ENCODE measurements at places on chromosomes 1 and 21.
A peak's percentile ranks its signal among the peaks of the same experiment; 100 is the strongest.

DNA sequence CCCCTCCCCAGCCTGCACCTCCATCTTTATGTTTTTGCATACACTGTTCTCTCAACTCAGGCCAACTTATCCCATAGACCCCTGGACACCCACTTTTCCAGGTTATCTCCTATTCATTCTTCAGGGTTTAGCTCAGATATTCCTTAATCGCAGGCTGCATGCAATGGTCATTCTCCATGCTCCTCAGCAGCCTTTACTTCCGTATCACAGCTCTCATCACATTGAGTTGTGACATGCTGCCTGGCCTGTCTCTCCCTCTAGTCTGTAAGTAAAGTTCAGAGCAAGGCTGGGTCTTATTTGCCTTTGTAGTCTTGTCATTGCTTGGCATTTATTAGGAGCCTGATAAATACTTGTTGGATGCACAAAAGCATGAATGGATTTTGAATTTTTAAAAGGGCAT is 6.9 kb downstream of the DNAJC6 start:
- no peak for DNase-seq

GRCh38 chr1:97877307-97877706 is 43.5 kb downstream of the DPYD start:
- DNase-seq: no peak

DNA sequence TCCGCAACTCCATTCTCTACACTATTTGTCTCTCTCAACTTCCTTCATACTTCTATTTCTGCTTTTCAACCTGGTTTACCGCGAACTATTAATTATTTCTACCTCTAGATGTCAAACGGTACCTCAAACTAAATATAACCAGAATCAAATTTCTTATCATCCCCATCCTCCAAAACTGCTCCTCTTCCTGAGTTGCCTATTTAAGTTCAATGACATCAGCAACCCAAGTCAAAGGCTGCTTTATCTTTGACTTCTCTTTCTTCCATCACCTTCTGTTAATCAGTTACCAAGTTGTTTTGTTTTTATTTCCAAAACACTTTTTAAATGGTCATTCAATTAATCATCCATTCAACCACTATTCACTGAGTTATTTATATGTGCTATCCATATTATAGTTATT is 171.9 kb downstream of the COL24A1 start:
- no peak for DNase-seq

DNA sequence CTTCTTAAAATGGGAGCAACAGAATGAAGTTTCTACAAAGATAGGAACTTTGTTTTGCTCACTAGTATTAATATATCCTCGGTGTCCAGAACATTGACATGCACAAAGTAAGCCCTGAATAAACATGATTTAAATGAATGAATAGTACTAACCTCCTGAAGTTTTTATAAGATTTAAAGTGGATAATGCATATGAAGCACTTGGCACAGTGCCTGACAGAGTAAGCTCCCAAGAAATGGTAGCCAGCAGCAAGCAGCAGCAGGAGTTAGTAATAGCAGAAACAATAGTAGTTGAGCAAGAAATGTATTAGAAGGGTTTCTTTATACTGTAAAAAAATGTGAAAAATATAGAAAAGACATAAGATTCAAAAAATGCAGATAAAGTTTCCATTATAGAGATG is 258.1 kb upstream of the C1orf87 start:
- DNase-seq: no peak

DNA sequence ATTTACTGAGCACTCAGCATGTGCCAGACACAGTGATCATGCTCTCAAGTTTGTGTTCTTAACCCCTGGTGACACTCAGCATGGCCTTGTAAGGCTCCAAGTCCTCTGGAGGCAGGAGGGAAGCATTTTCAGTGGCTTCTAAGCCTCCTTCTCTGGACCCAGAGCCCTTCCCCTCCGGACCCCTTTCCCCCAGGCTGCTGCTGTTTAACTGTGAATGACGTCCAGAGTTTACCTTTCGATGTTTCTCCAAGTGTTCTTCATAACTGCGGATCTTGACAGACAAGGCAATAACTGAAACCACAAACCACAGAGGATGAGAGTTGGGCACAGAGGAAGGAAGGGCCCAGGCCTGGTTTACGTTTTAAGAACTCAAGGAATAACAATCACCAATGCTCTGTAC is 6.5 kb downstream of the MRPS15 start:
- no peak for DNase-seq

- peak; percentile 5 for DNase-seq
Measured at GRCh38 chr1:36369061-36369861, 16.5 kb downstream of the STK40 start.

- no peak for DNase-seq
Measured at GRCh38 chr1:10225573-10225972, 15.2 kb downstream of the KIF1B start.

DNA sequence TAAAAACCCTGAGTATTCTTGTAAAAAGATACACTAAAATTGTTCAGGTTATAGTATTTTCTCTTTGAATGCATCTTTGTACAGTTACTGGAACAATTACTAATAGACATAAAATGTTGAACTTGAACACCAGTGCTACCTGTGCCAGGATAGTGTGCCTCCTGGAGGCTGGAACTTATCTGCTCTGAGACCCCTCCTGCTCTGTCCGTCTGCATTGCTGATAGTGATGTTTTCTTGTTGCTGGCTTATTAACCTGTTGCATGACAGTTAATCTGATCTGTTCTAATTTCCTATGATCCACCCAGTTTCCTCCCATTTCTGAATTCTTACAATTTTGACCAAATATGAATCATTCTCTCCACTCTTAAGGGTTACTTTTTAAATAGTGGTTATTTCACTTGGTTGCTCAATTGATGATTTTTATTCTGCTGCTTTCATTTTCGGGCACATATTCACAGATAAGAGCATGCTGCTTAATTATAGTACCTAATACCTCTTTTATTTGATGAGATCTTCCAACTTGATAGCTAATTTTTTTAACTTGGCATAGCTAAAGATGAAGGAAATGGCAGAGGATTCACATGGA is 101.4 kb downstream of the CC2D1B start:
- no peak for DNase-seq

- peak; percentile 26 for DNase-seq
Measured at GRCh38 chr1:218361298-218362065, 16.3 kb downstream of the TGFB2 start.

Measured in SHP77 treated with DMSO at 0.1 percent for 48 hours (cell line).